ENCODE measurements at places on chromosomes 1 and 21.

GRCh38 chr1:246254854-246255253 is 252.2 kb downstream of the SMYD3 start:
- DNase-seq: no peak

DNA sequence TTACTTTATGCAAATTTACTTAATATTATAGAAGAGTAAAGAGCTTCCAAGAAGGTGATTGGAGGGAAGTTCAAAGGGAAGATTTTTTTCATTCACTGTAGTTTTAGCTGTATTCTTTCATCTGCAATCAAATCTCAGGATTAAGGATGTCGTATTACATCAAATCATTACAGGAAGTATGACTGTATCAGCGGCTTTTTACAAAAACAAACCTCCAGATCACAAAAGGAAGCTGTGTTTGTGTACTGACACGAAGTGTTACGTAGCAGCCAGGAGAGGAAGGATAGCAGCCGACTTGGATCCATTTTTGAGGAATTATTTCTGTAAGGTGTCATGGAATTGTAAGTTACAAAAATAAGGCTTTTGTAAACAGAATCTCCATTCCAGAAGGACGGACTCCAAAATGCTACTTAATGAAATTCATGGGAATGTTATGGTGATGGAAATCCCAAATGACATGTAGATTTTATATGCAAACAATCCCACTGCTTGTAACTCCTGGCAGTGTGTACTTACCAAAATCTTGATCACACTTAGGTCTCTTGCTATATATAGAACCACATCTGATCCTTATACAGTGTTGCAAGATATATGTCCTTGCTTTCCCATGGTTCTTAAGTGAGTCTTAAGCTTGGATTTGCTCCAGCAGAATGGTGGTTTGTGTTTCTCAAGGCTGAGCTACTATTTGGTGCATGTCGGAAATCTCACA is 49.8 kb downstream of the KCNJ15 start:
- DNase-seq: no peak

DNA sequence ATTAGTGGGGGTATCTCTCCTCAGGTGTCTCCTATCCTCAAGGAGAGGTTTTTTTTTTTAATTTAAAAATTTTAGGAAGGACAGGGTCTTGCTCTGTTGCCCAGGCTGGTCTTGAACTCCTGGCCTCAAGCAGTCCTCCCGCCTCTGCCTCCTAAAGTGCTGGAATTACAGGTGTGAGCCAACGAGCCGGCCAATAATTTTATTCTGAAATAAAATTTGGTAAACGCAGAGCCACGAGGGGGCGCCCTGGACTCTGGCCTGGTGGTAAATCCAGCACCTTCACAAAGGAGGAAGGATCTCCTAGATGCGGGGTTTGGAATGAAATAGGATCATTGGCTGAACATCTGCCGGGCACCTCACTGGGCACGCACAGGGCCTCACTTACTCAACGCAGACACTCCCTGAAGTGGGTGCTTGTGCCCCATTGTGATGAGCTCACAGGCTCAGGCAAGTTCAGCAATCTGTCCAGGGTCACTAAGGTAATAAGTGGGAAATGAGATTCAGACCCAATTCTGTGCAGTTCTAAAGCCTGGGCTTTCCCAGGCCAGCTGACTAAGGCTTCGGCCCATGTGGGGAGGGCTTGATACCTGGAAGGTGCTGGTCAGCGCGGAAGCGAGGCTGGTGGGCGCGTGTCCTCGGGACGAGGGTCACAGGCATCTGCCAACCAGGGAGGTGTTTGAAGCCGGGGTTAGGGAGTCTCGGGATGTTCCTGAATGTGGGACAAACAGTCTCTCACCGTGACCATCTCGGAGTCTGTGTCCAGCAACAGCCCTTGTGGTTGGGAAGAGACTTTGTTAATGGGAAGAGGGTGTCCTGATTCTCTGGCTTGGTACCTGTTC is 32.7 kb upstream of the ETV3 start:
- no peak for DNase-seq

- no peak for DNase-seq
Measured at GRCh38 chr1:70768216-70768615, 279.4 kb downstream of the PTGER3 start.

DNA sequence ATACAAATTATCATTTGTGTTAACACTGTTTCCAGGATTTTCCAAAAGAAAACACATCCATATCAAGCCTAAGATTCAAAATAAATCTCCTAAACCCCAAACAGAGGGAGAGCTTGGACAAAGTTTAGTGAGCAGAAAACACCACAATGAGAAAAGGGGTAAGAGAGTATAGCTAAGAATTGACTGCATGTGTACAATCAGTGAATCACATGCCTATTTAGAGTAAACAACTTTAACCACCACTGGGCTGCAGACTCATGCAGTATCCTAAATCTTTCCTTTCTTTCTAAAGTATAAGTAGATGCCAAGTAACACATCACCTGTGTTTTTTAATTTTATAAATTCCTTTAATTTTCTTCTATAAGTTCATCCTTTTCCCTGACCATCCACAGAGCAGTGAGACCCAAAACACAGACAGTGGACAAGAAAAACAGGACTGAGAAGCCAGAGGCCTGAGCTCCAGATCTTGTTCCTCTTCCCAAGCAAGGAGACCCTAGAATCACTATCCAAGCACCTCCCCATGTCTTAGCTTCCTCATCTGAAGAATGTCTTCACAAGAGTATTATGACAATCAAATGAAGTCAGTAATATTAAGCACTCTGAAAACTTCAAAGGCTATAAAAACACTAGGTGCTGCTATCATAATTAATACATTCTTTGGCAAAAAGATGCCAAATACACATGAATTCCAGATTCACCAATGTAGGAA is 93.1 kb downstream of the VAV3 start:
- no peak for DNase-seq

DNA sequence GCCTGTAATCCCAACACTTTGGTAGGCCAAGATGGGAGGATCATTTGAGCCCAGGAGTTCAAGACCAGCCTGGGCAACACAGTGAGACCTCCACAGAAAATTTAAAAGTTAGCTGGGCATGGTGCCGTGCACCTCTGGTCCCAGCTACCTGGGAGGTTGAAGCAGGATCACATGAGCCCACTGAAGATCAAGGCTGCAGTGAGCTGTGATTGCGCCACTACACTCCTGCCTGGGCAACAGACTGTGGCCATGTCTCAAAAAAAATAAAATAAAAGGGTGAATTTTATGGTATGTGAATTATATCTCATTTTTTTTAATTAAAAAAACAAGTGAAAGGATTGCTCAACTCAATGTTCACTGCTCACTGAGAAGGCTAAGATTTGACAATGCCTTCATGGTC is 8.7 kb downstream of the ARID4B start:
- no peak for DNase-seq

- no peak for DNase-seq
Measured at GRCh38 chr1:61472876-61473275, 252.1 kb downstream of the TM2D1 start.

DNA sequence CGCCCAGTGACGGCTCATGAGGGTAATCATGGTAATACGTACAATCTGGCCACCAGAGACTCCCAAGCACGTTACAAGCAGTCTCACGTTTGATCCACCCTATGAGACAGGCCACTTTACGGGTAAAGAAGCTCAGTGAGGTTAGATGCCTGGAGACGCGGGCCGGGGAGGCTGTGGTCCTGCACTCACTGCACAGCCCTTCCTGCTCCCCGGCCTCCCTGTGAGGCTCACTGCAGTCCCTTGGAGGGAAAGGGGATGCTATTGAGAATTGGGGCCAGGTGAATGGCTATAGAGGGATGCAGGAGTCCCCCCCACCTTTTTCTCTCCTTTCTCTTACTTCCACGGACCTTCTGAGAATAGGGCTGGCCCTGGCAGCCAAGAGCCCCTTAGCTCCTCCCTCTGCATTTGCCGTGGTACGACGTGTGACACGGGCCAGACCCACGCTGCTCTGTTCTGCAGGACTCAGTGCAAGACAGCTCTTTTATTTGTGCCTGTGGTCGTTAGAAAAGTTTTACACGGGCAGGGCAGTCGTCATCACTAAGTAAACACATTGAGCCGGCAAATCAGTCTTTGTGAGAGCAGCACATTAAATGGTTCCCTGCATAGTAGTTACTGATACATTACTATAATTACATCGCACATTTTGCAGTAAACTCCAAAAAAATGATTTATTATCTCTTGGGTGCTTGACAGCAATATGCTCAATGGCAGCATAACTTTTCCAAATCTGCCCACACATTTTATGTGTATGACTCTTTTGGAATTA is 18.8 kb downstream of the KIF26B start:
- no peak for DNase-seq

GRCh38 chr1:10105484-10105883 is 72.7 kb downstream of the UBE4B start:
- DNase-seq: no peak

GRCh38 chr1:94892604-94893254 is 34.2 kb downstream of the CNN3 start:
- no peak for DNase-seq

- DNase-seq: no peak
Measured at GRCh38 chr1:112509660-112510178, 954 bp downstream of the WNT2B start.

DNA sequence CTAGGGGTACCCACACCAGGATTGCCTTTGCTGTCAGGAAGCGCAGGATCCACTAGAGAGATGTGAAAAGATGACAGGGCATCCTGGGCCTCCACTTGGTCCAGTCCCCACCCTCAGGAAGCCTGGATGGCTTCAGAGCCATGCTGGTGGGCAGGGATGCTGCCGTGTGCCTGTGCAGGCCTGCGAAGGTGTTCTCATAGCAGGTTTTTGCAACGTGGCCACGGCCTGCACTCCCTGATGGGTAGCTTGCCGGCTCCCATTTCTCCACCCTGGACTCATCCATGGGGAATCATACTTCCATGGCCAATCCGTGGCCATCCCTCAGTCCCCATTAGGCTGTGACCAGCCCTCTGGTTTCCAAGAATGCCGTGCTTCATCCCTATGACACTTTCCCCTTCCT is 34.1 kb upstream of the CNTN2 start:
- DNase-seq: no peak

GRCh38 chr1:173474097-173474779 is 2.9 kb upstream of the PRDX6 start:
- DNase-seq: no peak

- DNase-seq: no peak
Measured at GRCh38 chr1:197896301-197896700, 6.1 kb upstream of the C1orf53 start.

DNA sequence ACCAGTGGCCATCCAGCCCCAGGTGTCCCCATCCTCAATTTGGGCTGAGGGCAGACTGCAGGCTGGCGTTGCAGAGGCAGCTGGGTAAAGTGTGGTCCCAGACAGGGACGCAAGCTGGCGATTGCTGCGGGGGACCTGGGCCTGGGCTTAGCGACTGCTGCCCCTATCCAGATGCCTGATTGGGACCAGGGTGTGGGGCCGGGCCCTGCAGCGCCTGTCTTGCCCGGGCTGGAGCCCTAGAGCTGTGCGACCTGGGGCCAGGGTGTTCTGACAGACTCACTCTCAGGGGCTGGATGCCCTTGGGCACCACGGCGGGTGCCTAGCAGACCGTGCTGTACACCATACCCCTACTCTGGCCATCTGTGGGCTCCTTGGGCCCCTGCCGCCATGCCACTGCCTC is 16.2 kb upstream of the FAAP20 start:
- DNase-seq: peak; percentile 35

- DNase-seq: no peak
Measured at GRCh38 chr21:34894401-34894800, 154.7 kb downstream of the RUNX1 start.

DNA sequence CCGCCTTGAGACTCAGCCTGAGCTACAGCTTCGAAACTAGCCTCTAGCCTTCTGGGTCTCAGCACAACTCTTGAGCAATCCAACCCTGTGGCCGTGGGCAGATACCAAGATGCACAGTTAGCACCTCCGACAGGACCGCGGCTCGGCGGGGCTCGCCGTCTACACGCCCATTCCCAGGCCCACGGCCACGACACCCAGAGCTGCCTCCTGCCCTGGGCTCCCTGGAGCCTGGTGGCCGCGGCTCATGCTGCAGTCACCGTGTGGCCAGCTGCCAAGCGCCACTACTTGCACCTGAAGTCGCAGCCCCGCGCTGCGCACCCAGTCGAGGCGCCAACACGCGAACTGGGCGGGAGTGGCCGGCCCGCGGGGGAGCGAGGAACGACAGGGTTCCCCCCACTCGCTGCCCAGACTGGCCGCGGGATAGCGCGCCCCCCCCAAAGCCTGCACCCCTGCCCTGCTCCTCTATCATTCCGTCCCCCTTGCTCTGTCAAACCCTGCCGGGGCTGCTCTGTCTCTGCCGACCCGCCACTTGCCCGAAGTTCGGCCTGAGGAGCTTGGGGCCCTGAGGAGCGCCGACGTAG is 729 bp upstream of the CDCA8 start:
- DNase-seq: peak; percentile 86

- no peak for DNase-seq
Measured at GRCh38 chr1:171937938-171938337, 96.6 kb downstream of the DNM3 start.

GRCh38 chr1:54950369-54951163 is 29.9 kb upstream of the TMEM61 start:
- DNase-seq: peak; percentile 78

DNA sequence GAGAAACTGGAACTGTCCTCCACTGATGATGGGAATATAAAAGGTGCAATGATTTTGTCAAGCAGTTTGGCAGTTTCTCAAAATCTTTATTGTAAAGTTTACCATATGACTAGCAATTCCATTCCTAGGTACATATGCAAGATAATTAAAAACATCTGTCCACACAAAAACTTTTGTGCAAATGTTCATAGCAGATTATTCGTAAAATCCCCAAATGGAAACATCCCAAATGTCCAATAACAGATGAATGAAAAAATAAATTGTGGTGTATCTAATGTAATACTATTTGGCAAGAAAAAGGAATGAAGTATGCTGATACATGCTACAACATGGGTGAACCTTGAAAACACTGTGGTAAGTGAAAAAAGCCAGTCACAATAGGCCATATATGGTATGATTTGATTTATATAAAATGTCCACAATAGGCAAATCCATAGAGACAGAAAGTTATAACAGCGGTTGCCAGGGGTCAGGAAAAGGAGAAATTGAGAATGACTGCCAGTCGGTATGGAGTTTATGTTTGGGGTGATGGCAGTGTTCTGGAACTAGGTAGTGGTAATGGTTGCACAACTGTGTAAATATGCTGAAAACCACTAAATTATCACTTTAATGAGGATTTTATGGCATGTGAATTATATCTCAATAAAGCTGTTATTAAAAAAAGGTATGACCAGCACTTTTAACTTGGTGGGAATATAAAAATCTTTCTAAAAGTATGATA is 81.7 kb upstream of the BEND5 start:
- no peak for DNase-seq

DNA sequence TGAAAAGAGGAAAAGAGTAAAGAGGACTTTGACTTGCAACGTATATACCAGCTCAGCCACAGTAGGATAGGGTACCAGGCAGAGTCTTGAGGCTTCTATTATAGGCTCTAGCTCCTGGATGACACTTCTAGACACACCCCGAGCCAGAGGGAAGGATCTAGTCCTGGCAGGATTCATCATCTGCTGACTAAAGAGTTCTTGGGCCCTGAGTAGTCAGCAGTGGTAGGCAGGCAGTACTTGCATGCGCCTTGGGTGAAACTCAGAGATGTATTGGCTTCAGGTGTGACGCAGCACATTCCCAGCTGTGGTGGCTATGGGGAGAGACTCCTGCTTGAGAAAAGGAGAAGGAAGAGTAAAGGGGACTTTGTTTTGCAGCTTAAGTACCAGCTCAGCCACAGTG is 162.3 kb upstream of the APP start:
- DNase-seq: no peak
